ENCODE measurements at places on chromosomes 2 and 18. TPM values are rescaled to one million over a fixed set of nuclear protein-coding genes. Genes with fewer than 3 reads are reported as not detected.
A peak's percentile ranks its signal among the peaks of the same experiment; 100 is the strongest.

GRCh38 chr2:101108357-101108756 is 42.8 kb downstream of the TBC1D8 start:
- DNase-seq = no peak

GRCh38 chr2:129139380-129139779 is 820.7 kb upstream of the HS6ST1 start:
- no peak for DNase-seq

GRCh38 chr2:143698352-143698751 is 569.1 kb downstream of the ARHGAP15 start:
- DNase-seq = no peak

GRCh38 chr2:14635391-14635871 is 2.9 kb downstream of the LRATD1 start:
- DNase-seq = peak; percentile 80

DNA sequence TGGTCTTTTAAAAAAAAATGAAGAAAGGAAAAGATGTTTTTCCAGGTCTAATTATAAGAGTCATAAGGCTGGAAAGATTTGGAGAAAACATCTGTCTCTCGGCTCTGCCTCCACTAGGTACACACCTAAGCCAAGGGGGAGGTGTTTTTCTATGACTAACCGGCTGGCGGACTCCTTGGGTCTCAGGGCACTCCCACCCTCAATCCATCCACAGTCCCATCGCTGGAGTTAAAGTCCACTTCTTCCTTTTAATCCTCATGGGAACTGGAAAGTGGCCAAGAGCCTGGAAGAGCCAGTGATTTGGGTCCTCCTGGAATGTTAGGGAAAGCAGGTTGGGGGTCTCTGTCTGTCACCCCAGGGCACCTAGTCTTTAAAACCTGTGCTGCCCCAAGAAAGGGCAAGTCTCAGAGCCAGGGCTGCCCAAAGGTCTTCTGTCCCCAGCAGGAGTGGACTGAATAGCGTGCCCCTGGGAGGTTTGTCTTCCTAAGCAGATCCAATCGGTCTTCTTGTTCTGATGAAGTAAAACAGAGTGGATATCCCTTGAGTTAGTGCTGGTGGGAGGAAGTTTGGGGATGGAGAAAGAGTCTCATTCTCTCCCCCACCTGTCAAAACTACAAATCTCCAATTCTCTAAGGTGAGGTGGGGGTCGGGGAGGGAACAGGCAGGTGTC is 66.4 kb downstream of the MCFD2 start:
- no peak for DNase-seq

GRCh38 chr2:130371723-130372054 is 15.8 kb downstream of the PTPN18 start:
- DNase-seq = no peak

- no peak for DNase-seq
Measured at GRCh38 chr2:36337354-36337753, 18.2 kb upstream of the CRIM1 start.

GRCh38 chr18:33010149-33010548 is 237.3 kb upstream of the KLHL14 start:
- no peak for DNase-seq

- DNase-seq = no peak
Measured at GRCh38 chr18:8808001-8808400, 102.6 kb downstream of the MTCL1 start.

GRCh38 chr2:39995005-39995737 is 216.1 kb upstream of the THUMPD2 start:
- DNase-seq = no peak

DNA sequence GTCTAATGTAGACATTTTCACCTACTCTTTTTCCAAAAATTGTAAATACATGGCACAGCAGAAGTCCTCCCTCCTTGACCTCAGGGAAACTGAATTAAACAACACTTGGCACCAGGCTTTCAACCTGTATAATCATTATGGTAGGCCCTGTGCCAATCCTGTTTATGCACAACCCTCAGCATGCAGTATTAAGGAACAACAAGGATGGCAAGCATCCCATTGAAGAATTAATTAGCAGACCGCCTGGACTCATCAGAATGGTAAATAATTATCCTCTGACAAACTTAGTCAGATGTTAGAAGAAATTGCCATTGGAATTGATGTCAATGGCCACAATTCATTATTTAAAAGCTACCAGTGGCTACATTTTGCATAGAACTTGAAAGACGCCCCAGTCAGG is 66.3 kb upstream of the GALNT5 start:
- DNase-seq = no peak

GRCh38 chr2:239141021-239141760 is 259.6 kb downstream of the HDAC4 start:
- no peak for DNase-seq

DNA sequence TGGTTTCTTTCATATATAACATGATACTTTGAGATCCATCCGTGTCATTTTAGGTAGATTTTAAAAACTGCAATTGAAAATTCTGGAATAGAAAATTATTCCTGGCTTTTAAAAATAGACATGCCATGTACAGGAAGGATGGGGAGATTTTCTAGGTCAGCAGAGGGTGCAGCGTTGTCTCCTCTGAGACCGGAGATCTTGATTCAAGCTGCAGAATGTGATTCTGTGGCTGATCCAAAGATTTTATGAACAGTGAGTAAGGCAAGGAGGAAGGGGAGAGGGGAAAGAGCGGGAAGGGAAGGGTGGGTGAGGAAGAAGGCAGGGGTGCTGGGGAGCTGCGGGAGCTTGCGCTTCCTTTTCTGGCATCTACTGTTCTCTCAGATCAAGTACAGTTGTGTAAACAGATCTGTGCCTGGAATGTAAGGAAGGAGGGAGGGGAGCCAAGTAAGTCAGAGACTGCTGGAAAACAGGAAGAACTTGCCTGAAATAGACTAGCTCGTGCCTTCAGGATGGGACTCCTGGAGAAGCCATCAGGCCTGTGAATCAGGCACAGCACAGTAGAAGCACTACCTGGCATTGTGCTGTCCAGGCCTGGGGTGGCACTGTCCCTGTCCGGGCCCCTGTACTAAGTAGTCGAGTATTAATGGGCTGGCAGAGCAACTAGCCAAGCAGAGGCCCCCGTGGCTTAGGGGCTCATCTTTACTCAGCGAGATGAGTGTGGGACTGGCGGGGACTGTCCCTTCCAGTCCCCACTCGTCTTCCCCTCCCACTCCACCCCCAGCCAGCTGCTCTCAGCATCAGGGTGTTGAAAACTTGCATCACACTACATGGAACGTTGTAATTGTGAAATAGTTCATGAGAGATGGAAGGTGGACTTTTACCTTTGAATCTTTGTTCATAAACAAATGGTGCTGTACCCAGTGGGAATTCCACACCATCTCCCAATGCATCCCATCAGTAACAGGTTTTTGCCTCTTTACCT is 163.5 kb downstream of the UXS1 start:
- no peak for DNase-seq

The B4GALT6 gene
- total RNA-seq = 46.3 TPM

The SRBD1 gene
- total RNA-seq = 19.3 TPM

The OTOS gene
- not detected for total RNA-seq

The ALK gene
- 0.09 TPM for total RNA-seq

The ESPNL gene
- total RNA-seq = 0.38 TPM

The ANKRD30BL gene
- not detected for total RNA-seq

All from mesothelial cell of epicardium (in vitro differentiated cells).